NCI-H460 (cell line): ENCODE measurements at places on chromosomes 2 and 18.

- DNase-seq = no peak
Measured at GRCh38 chr2:240655931-240656886, 26.5 kb downstream of the AQP12B start.

DNA sequence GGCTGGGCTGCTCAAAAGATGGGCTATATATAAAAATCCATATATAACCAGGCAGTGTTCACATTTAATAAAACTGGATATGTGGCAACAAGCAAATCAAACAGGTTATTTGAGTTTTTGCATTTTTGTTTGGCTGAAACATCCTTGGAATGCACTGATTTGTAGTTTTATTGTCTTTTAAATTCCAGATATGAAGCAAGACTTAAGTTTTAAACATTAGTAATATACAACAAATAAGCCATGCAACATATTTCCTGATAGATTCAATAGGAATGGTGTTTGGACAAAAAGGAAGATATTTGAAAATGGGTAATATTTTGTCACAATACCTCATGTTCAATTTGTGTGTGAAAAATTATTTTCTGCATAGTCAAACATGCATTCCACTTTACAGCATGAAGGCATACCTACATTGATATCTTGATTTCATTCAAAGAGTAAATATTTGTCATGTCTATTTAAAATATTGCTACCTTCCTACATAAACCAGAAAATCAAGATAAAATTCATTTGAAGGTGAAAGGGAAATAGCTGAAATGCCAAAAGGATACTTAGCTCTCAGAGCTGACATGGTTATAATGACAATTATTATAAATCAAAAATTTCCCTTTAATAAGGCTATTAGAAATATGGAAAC, 132.3 kb upstream of the NETO1 start:
- DNase-seq = no peak

- DNase-seq = no peak
Measured at GRCh38 chr18:40452599-40452998, 1502.4 kb upstream of the PIK3C3 start.

GRCh38 chr18:79853993-79854364, 56.2 kb downstream of the KCNG2 start:
- DNase-seq = no peak

DNA sequence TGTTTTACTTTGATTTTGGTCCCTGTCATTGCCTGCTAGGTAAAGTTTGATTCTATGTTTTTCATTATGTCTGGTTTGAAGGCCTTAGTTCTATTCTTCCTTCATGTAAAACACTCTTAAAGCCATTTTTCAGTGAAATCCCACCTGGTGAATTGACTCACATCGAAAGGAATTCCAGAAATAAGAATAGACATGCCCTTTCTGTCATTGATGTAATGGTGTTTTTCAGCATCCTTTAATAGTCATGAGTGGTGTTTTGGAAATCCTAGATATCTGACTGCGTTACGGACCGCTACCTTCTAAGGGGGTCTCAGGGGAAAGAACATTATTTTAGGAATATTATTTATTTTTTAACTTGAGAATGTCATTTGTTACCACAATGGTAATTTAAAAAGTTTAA, 104.5 kb upstream of the ZEB2 start:
- DNase-seq = no peak

GRCh38 chr18:57998461-57998860, 45.6 kb upstream of the NEDD4L start:
- DNase-seq = no peak

- DNase-seq = no peak
Measured at GRCh38 chr2:120239488-120240287, 13.0 kb upstream of the RALB start.

- no peak for DNase-seq
Measured at GRCh38 chr18:79203017-79203605, 133.9 kb downstream of the ATP9B start.

- DNase-seq = peak; percentile 71
Measured at GRCh38 chr2:60213865-60214625, 339.4 kb downstream of the BCL11A start.

GRCh38 chr2:136116813-136117390, 1.0 kb downstream of the CXCR4 start:
- no peak for DNase-seq
